ENCODE measurements at places on chromosomes 3 and 15. TPM values are rescaled to one million over a fixed set of nuclear protein-coding genes. Genes with fewer than 3 reads are reported as not detected.

DNA sequence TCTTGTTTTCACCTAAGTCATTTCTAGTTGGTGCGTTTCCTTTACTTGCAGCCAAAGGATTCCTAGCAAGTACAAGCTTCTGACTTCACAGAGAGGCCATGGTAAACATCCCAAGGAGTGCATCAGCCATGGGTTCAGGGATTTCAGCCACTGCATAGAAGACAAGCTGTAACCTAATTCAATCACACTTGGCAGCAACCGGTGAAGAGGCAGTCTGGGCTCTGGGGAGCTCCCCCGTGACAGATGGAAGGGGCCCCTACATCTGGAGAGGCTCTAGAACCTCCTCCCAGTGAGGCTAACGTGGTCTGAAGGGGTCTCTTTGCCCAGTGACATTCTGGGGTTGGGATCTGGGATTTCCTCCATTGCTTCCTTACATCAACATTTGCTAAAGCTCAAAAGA lies 8.4 kb upstream of the SNRPA1 start:
- DNase-seq = no peak

DNA sequence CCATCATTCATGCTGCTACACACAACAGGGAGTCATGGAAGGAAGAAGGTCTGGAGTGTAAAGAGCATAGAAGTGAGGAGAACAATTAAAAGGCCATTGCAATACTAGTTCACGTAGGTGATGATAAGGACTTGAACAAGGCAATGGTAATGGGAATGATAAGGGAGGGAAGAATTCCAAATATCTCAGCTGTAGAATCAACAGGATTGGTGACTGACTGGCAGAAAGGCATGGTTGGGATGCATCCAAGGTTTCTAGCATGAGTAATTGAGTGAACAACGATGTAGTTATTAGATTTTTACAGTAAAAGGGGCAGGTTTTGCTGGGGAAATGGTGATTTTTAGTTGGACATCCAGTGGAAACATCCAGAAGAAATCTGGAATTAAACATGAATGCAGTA lies 2.4 kb upstream of the SEC62 start:
- no peak for DNase-seq

GRCh38 chr15:41483115-41483514 lies 10.6 kb upstream of the ITPKA start:
- DNase-seq = peak; percentile 42

DNA sequence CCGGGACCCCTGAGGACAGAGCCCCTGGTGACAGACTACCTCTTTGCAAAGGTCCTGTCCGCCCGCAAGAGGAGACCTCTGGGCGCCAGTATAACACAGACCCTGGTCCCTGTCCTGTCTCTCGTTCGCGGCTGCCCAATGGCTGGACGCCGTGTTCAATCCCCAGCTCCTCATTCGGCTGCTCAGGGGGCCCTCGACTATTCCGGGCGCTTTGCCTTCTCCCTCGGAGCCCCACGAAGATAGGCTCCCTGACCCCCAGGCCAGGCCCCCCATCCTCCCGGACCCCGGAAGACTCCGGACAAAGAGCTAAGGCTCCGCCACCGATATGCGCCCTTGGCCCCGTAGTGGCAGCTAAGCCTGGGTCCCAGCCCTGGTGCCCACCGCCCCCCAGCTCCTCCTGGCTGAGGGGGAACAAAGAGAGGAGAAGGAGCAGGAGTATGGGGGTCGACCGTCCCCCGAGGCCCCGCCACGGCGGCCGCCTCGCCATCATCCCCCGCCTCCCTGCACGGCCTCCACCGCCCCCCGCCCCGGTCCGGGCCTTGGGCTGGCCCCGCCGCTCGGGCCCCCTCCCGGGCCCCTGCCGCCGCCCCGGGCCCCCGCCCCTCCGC lies 437 bp downstream of the CELSR3 start:
- no peak for DNase-seq

DPH6 gene
- total RNA-seq = 14.5 TPM

DNA sequence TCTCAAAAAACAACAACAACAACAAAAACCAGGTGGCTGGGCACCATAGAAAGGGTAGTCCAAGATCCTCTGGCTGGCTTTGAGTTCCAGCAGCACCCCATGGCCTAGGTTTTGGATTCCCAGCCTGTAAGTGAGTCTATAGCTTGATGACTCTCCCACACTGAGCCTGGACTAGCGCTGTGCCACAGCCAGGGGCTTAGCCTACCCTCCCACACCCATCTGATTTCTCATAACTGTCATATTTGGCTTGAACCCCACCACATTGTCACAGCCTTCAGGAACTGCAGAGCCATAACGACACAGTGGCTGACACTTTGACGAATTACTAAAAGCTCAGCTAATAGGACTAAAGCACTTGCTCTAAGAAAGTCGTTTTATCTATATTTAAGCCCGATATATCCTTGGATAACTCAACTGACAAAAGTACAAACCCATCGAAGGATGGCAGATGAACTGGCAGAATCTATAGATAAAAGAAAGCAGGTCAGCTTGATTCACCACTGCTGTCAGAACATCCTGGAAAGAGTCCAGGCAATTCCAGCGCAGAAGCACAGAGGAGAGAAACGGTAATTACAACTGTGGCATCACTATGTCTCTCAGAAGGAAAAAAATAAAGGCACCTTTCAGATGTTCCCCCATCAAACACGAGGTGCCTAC lies 62.1 kb downstream of the HOMER2 start:
- DNase-seq = no peak

ECE2 gene
- total RNA-seq = not detected

DNA sequence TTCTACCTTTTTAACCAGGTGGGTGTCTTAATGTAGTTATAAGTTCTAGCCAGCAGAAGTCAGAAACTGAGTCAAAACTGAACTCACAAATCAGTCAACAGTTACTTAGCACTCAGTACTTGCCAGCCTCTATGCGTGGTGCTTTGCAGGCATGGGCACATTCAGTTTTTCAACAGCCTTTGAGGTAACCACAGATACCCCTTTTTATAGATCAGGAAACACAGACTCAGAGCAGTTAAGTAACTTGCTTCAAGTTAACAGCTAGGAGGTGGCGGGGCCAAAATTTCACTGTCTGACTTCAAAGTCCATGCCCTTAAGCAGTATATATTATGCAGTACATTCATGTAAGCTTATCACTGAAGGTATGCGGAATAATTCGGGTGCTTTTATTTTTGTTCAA lies 139.4 kb downstream of the FHIT start:
- no peak for DNase-seq

- no peak for DNase-seq
These were observed 35.2 kb downstream of the DNASE1L3 start for GRCh38 chr3:58175437-58176184.

DNA sequence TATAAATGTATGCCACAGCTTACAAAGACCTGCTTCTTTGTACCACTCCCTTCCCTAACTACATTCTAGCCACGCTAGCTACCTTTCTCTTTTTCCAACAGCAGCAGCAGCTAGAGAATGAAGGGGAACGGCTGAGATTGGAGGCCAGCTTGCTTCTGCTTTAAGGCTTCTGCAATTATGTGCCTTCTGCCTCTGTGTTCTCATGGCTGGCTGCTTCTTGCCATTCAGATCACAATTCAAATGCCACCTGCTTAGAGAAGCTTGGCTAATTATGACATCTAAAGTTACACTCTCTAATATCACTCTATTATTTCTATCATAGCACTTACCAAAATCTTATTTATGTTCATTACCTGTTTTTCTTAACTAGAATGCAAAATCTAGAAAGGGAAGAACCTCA lies 95.2 kb downstream of the RYK start:
- no peak for DNase-seq
